Left forelimb (tissue), 1 donor: ENCODE measurements at places on chromosomes 13 and 19.

GRCh38 chr13:42964761-42965161 is 27.3 kb downstream of the EPSTI1 start:
- no peak for DNase-seq

DNA sequence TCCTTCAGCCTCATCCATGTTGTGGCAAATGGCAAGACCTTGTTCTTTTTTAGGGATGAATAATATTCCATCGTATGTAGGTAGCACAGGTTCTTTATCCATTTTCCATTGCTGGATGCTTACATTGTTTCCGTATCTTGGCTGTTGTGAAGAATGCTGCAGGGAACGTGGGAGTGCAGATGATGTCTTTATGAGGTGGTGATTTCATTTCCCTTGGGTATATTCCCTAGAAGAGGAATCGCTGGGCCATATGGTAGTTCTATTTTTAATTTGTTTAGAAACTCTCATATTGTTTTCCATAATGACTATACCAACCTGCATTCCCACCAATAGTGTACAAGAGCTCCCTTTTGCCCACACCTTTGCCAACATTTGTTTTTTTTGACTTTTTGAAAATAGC is 186.3 kb upstream of the TMTC4 start:
- DNase-seq: no peak

- peak; percentile 71 for DNase-seq
Measured at GRCh38 chr19:11208561-11209471, 11.5 kb upstream of the KANK2 start.

- no peak for DNase-seq
Measured at GRCh38 chr19:34041925-34042521, 130.3 kb upstream of the LSM14A start.

GRCh38 chr19:6041991-6042481 is 64.1 kb upstream of the RANBP3 start:
- no peak for DNase-seq

GRCh38 chr13:96991072-96991471 is 3.2 kb downstream of the OXGR1 start:
- no peak for DNase-seq

DNA sequence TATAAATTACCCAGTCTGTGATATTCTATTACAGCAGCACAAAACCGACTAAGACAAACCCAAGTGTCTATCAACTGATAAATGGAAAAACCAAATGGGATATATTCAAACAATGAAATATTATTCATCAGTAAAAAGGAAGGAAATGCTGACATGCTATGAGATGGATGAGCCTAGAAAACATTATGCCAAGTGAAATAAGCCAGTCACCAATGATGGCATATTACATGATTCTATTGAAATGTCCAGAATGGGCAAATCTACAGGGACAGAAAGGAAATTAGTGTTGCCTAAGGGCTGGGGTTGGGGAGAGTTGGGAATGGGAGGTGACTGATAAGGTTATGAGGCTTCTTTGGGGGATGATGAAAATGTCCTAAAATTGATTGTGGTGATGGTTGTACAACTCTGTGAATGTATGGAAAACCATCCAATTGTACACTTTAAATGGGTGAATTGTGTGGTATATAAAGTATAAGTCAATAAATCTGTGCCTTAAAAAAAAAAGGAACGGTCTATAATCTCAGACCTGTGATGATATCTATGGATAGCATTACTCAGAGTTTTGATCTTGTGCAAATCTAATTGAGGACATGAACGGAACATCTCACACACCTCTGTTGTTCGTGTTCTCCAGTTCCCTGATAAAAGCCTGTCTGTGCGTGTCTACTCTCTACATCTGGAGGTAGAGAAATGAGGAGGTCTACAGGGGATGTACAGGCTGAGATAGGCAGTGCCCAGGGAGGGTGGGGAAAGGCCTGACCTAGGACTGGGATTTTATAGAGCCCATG is 49.0 kb downstream of the TNFRSF19 start:
- no peak for DNase-seq

DNA sequence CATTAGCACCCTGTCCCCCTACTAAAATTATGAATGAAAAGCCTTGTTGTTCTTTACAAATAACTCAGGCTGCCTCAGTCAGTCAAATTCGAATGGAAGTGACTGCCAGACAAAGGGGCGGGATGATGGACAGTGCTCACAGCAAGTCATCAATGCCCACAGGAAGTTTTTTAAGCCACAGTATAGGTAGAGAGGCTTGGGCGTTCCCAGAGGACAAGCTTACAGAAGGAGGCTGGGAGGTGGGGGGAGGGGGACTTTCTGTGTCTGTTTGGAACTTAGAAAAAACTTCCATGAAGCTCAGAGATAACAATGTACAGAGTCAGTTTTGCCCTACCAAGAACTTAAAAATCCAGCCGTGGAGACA is 18.5 kb upstream of the SPRY2 start:
- DNase-seq: no peak

- no peak for DNase-seq
Measured at GRCh38 chr13:46317120-46317519, 69.9 kb downstream of the RUBCNL start.

DNA sequence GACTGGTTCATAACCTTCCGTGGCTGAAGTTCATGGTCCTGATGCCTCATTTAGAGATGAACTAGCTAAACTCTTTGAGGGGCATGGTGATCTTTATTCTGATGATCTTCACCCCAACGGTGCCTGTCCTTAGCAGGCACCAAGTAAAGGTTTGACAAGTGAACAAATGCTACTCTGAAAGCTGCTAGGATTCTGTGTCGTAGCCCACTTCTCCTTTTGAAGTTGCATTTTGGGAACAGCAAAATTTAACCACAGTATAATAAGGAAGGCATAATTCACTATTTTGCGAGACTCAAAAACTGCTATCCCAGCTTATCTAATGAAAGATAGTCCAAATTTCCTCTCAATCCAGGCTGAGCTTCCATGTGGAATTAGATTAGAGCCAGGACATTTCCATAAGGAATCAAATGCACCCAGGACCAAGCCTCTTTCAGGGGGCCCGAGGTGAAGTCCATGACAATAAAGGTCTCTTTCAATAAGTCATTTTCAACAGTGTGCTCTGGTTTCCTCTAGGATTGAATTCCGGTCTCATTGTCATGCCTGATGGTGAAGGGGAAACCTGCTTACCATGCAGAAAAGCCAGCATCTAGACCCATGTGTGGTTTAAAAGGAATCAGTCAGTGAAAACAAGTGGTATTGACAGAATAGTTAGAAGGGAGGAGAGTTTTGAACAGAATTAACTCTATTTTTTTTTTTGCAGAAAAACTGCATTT is 23.1 kb downstream of the SIAH3 start:
- DNase-seq: no peak
